ENCODE measurements at places on chromosomes 3 and 15. TPM values are rescaled to one million over a fixed set of nuclear protein-coding genes. Genes with fewer than 3 reads are reported as not detected.

The C2CD4A gene
- total RNA-seq = not detected

GRCh38 chr3:101377796-101378195 is 57.4 kb upstream of the IMPG2 start:
- no peak for DNase-seq

DNA sequence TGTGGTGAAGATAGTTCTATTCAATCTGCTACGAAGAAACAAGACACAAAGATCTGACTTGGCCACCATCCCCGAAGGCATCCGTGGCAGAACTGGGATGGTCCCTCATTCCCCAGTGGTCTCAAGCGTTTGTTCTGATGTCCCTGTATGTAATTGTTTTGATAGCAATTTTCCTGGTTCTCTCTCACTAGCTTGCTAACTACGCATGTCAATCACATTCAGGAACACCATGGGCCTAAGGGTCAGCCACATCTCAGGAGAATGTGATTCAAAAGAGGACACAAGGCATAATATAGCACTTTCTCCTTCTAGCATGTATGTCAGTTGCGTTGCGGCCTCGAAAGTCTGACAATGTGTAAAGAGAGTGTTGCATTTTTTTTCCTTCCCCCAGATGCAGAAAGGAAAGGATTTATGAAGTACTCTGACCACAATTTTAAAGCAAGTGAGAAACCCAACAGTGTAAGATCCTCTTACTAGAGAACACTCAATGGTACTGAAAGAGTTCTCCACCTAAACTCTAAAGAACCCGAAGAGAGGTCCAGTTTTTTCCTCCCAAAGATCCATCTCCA is 32.0 kb upstream of the TCF12 start:
- DNase-seq = no peak

DNA sequence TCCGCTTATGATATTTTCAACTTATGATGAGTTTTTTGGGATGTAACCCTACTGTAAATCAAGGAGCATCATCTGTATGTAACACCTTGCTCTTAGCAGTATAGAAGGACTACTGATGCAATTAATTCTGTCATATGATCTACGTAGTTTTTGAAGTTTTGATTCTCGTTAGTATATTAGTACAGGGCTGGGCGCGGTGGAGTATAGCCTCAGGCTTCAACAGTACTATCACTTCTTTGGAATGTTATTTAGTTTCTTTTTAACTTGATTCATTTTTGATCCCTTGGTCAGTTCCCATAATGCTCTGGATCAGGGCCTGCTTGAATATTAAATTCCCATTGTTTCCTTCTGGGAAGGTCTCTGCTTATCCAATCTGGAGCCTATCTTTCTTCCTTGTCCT is 23.9 kb upstream of the AP4E1 start:
- no peak for DNase-seq

- DNase-seq = no peak
Measured at GRCh38 chr15:58332676-58333400, 99.0 kb upstream of the LIPC start.

The TLE3 gene
- total RNA-seq = 108 TPM

- DNase-seq = no peak
Measured at GRCh38 chr15:60458721-60459120, 20.2 kb downstream of the ICE2 start.

GRCh38 chr15:70698426-70698825 is 64.9 kb downstream of the UACA start:
- DNase-seq = no peak

The TMCC1 gene
- 24.5 TPM for total RNA-seq

DNA sequence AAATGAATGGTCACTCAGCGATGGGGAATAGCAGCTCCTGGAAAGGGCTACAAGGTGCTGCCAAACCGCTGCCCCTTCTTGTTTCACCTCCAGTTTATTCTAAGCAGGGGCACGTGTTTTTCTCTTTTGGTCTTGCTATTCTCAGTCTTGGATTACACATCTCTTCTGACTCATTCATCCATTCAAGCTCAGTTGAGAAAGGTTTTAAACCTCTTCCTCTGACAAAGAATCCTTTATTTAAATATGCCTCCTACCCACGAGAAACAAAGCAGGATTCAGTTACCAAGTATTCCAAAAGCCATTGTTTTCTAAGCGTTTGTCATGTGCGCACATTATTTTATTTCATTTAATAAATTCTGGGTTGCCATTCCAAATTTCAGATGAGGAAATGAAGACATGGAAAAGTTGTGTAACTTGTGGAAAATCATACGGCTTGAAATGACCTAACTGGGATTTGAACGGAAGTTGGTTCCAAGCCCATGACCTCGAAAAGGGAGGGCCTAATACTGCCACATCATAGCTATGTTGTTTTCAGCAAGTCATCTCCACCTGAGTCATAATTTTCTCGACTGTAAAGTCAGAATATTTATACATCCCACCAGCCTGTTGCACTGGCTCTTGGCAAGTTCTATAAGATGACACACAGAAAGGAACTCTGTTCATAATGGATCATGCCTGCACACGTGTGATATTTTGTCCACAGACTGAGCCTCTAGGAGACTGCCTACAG is 292.0 kb upstream of the SLCO3A1 start:
- DNase-seq = no peak

- DNase-seq = no peak
Measured at GRCh38 chr3:197430934-197431333, 124.8 kb downstream of the BDH1 start.

GRCh38 chr3:16400106-16400931 is 113.2 kb downstream of the RFTN1 start:
- DNase-seq = no peak

DNA sequence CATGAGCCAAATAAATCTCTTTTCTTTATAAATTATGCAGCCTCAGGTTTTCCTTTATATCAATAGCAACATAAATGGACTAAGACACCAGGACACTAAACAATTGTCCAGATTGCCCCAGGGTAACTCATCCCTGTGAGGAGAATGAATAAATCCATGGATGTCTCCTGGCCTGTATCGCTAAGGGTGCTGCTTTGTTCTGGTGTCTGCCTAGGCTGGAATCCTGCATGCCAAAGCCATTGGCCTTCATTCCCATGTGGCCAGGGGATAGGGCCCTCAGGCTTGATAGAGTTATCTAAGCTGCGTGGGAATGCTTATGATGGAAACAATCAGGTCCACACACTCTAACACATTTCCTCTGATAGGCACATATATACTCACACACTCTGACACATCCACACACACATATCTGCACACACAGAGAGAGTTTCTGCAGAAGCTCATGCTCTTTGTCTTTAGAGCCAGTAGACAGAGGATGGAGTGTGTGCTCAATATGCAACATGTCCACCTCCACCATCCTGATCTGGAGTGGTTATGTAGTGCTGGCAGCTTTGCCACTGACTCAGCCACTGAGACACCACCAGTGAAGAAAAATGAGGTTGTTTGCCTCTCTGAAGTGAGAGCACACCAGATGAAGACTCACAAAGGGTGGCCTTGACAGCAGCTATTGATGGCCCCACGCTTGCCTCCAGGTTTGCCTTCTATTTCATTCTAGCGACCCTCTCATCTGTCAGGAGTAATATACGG is 24.0 kb upstream of the DGKG start:
- no peak for DNase-seq

The ANKDD1A gene
- total RNA-seq = 4.9 TPM

DNA sequence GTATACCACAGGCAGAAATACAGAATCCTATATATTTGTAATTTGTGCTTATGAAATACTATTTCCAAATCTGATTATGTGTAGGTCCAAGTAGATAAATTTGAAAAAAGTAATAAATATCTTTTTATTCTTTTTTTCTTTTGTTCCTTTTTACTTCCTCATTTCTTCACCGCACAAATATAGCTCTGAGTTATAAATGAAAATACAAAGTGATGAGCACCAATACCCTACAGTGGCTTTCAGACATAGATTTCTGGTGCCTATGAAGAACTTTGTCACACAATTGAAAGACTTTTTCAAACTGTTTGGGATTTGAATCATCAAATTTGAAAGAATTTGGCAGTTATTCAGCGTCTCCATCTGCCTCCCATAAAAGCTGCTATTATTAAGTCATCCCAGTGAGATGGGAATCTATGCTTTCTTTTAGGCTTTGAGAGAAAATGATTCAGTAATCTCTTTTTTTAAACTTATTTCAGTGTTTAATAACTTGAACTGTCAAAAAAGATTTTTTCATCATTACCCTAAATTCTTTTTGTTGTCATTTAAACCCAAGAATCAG is 363.6 kb upstream of the GOLIM4 start:
- no peak for DNase-seq

GRCh38 chr3:50417637-50418033 is 58.3 kb upstream of the TMEM115 start:
- DNase-seq = no peak

- DNase-seq = no peak
Measured at GRCh38 chr3:46114323-46114988, 87.2 kb upstream of the XCR1 start.

GRCh38 chr3:172461530-172462138 is 13.4 kb upstream of the GHSR start:
- DNase-seq = peak; percentile 54

The CALML4 gene
- 7.4 TPM for total RNA-seq

- no peak for DNase-seq
Measured at GRCh38 chr3:98021830-98022560, 13.1 kb downstream of the GABRR3 start.

DNA sequence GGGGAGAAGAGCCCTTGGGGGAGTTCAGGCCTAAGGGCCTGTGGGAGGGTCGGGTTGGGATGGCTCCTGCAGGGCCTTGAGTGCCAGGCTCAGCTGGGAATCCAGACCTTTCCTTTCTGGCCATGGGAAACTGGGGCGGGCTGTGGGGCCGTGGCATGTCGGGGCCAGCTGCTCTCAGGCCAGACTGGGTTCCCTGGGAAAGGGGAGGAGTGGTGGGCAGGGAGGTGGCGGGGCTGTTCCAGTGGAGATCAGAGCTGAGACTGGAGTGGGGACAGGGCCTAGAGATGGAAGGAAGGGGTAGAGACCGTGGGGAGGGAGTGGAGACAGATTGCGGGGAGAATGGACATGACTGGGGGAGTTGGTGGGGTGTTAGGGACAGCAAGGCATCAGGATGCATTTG is 20.3 kb downstream of the FBLN2 start:
- DNase-seq = no peak

The LHFPL4 gene
- total RNA-seq = 14.6 TPM

- DNase-seq = no peak
Measured at GRCh38 chr3:138916824-138917223, 30.1 kb downstream of the FOXL2 start.

The ABHD6 gene
- total RNA-seq = 6.2 TPM

GRCh38 chr15:51185213-51186159 is 90.8 kb upstream of the TNFAIP8L3 start:
- no peak for DNase-seq

DNA sequence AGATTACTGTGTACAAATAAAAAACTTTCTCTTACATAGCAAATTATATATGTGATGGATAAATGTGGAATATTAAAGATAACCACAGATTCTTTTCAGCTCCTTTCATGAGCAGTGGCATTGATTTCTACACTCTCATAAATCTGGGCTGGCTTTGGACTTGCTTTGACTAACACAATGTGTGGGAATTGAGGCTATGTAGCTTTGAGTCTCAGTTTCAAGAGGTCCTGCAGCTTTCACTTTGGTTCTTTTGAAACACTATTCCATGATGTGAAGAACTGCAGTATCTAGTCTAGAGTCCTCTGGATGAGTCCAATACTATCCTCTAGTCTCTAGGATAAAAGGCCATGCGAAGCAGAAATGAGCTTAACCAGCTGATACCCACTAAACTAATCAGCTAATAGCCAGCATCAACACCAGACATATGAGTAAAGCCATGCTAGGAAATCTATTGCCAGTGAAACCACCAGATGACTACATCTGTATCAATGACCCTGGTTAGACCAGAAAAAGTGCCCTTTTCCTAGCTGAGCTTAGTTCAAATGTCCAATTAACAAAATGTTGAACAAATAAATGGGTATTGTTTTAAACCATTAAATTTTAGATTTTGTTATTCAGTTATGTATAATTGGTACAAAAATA is 274.9 kb upstream of the ZPLD1 start:
- no peak for DNase-seq
